ENCODE measurements at places on chromosomes 6 and 20.

- no peak for DNase-seq
These were observed 22.9 kb downstream of the BCAS4 start for GRCh38 chr20:50817776-50818172.

GRCh38 chr20:37535443-37536132 lies 7.9 kb upstream of the BLCAP start:
- DNase-seq, result no peak

DNA sequence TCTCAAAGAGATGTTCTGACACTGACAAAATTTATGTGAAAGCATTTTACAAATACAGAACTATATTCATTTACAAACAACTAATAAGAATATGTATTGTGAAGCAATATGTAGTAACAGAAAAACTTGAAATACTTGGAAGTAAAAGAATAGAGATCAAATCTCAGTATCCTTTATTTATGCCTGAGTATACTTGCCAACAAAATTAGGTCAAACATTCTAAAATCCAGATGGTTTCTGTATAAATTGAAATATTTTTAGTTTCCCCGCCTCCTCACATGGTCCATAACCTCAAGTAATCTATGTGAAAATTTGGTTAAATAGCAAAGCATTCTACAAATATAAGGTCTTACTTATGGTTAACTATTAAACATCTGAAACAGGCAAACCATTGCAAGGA lies 545.4 kb downstream of the EYS start:
- no peak for DNase-seq

- DNase-seq, result no peak
These were observed 861 bp downstream of the PPP1R14C start for GRCh38 chr6:150143516-150144293.

DNA sequence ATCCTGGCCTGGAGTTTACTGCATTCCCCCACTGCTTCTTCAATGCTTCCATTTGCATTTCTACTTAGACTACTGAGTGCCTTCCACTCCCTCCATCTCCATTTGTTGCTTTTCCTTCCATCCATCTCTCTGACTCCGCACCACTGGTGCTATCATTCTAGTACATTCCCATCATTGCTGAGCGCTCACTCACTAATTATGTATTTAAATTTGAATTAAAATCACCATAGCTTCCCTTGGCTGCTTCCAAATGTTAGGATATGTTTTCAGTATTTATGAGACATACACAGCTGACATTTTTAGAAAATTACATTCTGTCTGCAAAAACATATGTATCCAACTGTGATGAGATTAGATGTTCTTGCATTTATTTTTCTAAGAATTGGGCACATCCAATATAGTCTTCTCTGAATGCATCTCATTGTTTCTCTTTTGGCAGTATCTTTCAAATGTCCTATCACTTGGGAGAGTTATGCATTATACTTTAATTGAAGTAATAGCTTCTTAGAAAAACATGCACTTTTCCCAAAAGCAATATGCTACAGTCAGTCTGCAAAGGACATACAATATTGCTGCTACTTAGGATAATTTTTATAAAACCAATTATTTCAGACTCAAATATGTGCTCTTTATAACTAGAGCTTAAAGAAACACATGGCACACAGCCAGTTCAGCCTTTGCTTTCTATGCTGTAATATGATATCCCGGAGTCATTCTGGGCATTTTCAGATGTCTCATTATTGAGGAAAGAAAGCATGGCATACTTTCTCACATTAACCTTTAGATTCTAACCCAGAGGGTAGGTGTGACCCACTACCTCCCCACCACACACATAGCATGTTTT lies 12.1 kb upstream of the COL21A1 start:
- DNase-seq, result no peak

Measured in stimulated activated CD4-positive, alpha-beta T cell treated with anti-CD3 and anti-CD28 coated beads, Interleukin-12 subunit alpha, Interleukin-12 subunit beta, amount 100 ng/mL, for 24 hours (primary cell).